SK-N-SH (cell line): ENCODE measurements at places on chromosomes 1 and 21. TPM values are rescaled to one million over a fixed set of nuclear protein-coding genes. Genes with fewer than 3 reads are reported as not detected.

Gene OR2M2
- polyA plus RNA-seq: not detected in 2 replicates

Gene CHODL
- polyA plus RNA-seq: not detected in 2 replicates

Gene THEM5
- not detected in 2 replicates for polyA plus RNA-seq

Gene C1orf56
- polyA plus RNA-seq: 3.0 and 5.5 TPM in 2 replicates

Gene EVA1B
- polyA plus RNA-seq: 34.1 and 38.9 TPM in 2 replicates

- no peaks in the 10 kb centered on the region; the same call in 1 of the 2 replicates for H3K4me1 ChIP-seq
- H3K36me3 ChIP-seq: peaks cover 35% of the 10 kb centered on the region; the same call in 1 of the 2 replicates
- H3K27me3 ChIP-seq: no peaks in the 10 kb centered on the region
- no peak for DNase-seq
- no peak overlapping the region for H3K27ac ChIP-seq
Observed at GRCh38 chr1:15055736-15056415, 97.7 kb upstream of the TMEM51 start.

DNA sequence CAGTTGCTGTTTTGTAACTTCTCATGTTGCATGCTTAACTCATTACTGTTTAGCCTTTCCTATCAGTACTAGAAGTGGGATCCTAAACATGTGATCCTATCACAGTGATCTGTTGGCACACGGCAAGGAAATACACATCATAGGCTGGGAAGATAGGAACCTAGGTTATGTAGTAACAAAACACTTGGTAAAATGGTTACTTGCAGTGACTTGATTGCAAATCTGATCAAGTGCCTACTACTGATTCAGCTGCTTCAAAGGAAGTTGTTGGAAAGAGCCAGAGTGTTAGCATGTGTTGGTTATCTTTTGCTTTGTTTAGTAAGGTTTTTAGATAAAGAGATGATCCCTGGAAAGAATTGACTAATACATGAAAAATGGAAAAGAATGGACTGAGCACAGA lies 8.9 kb upstream of the VASH2 start:
- no peaks in the 10 kb centered on the region for H3K36me3 ChIP-seq
- no peaks in the 10 kb centered on the region for H3K4me1 ChIP-seq
- no peak overlapping the region for H3K27ac ChIP-seq
- no peak for DNase-seq
- H3K4me3 ChIP-seq: no peak overlapping the region

DNA sequence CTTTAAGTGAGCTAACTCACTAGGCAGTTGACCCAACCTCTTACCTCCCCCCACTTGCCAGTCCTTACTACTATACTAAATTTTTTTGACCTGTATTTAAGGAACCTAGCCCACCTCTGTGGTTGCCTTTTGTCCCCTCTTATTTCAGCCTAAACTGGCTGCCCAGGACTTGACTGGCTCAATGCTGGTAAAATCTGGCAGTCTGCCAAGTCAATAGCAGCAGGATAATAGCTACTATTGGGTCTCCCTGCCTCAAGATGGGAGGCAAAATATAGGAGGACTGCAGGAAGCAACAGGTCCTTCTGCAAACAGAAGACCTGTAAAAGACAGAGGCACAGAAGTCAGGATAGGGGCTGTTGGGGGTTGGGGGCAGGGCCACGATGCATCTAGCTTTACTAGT lies 144.2 kb upstream of the POGK start:
- no peak overlapping the region for H3K27ac ChIP-seq
- no peak overlapping the region for H3K4me3 ChIP-seq
- no peaks in the 10 kb centered on the region for H3K4me1 ChIP-seq

DNA sequence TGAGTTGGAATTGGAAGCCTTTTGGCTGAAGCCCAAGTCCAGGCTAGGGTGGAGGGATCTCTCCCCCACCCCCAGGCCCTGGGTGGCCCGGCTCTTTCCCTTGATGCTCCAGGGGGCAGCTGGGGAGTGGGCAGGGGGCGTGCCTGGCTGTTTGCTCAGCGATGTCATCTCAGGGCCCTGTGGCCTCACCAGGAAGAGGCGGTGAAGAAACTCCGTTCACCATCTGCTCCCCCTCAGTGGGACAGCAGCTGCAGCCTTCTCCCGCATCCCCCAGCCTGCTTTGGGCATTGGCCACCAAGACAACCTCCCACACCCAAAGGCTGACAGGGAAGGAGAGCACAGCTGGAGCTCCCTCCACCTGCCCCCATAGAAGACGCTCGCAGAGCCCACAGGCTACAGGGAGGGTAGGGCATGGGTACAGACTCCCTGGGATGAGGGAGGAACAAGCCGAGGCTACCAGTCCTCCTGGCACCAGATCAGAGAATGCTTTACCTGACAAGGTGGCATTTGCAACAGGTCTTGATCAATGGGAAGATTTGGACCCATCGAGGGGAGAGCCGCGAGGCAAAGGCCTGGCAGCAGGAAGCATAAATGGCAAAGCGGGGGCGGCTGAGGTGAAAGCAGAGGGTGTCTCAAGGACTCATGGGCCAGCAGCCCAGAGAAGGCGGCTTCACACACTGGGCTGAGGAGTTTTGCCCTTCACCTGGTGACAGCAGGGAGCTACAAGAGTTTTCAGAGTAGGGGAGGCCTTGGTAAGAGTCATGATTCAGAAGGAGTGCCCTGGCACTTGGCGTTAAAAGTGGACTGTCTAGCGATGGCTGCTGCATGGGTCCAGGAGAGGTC lies 6.5 kb upstream of the GUCA2A start:
- no peak for DNase-seq
- H3K4me3 ChIP-seq: no peak overlapping the region
- H3K4me1 ChIP-seq: no peaks in the 10 kb centered on the region
- no peaks in the 10 kb centered on the region for H3K27me3 ChIP-seq
- H3K36me3 ChIP-seq: no peaks in the 10 kb centered on the region

GRCh38 chr21:43687566-43688399 lies 28.4 kb downstream of the RRP1B start:
- no peaks in the 10 kb centered on the region for H3K4me1 ChIP-seq
- no peak overlapping the region for H3K27ac ChIP-seq
- peaks cover 81% of the 10 kb centered on the region for H3K36me3 ChIP-seq
- no peak overlapping the region for H3K4me3 ChIP-seq
- no peaks in the 10 kb centered on the region for H3K27me3 ChIP-seq

DNA sequence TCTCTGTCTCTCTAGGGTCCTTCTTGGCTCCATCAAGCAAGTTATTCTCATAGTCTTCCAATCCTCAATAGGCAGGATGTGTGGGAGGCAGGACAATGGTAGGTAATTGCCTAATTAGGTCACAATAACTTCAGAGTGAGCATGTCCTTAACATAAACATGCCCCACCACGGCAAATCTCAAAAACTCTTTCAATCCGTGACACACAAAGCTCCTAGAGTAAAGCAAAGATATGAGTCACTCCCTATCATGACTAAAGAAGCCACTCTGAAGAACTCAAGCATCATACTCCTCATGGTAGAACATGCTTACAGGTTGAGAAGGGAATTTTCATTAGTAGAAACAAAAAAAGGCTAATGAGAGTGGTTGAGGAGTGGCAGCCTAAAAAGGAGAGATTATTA lies 4.9 kb downstream of the HAO2 start:
- no peak for DNase-seq
- peaks cover 9% of the 10 kb centered on the region; the same call in 1 of the 2 replicates for H3K27me3 ChIP-seq
- no peak overlapping the region for H3K27ac ChIP-seq
- H3K4me3 ChIP-seq: no peak overlapping the region

GRCh38 chr21:42514883-42515228 lies 1.2 kb downstream of the SLC37A1 start:
- no peaks in the 10 kb centered on the region; the same call in 1 of the 2 replicates for H3K4me1 ChIP-seq
- no peak overlapping the region for H3K27ac ChIP-seq
- H3K27me3 ChIP-seq: no peaks in the 10 kb centered on the region

- H3K27me3 ChIP-seq: no peaks in the 10 kb centered on the region
- no peak for DNase-seq
- peaks cover 78% of the 10 kb centered on the region for H3K36me3 ChIP-seq
- H3K4me1 ChIP-seq: no peaks in the 10 kb centered on the region
Observed at GRCh38 chr1:11831945-11832725, 15.4 kb downstream of the NPPA start.

DNA sequence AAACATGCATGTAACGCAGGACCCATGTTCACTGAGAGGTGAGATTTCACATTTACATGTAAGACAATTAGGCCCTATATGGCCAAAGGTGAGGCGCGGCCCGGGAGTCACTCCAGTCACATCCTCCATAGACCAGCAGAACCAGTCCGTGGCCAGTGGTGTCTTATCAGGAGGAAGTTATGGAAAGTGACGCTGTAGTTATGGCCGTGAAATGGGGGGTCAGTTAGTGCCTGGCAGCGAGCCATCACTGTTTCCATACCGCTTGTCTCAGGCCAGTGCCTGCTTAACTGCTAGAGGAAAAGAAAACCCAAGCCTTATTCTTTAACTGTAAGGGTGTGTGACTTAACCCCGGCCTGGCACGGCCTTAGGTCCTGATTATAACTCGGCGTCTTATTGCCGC lies 6.1 kb downstream of the C1orf159 start:
- no peak overlapping the region for H3K4me3 ChIP-seq
- DNase-seq: no peak
- H3K4me1 ChIP-seq: no peaks in the 10 kb centered on the region
- H3K27me3 ChIP-seq: no peaks in the 10 kb centered on the region
- no peak overlapping the region for H3K27ac ChIP-seq

DNA sequence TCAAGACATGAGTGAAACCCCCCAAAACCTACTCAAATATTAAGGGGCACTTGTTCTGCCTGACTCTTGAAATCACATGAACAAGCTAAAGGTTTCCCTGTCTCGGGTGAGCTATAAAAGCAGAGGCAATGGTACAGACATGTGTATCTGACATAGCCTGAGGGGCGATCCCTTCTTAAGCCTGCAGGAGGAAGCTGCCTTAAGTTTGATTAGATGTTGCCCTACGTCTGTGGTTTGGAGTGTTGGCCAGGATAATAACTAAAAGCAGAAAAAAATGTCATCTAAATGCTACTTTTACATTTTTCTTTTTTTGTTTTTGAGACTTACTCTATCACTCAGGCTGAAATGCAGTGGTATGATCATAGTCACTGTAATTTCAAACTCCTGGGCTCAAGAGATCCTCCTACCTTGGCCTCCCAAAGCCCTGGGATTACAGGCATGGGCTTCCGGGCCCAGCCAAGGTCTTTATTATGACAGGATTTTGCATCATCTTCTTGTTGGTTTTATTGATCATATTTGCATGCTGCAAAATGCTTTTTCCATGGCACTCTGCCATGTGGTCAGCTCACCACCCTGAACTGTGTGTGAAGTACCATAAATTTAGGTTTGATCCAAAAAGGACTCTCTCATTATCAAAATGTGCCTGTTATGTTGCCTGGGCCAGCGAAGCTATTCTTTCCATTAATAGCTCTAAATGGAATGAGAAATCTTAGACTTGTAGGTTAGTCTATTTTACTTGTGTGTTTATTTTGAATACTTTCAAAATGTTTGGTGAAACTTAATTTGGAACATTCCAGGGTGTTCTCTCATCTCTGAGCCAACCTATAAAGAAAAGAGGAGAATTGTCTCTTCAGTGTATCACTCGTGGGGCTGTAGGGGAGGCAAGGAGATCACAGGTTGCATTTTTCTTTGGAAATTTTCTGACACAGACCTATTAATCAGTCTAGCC lies 15.0 kb upstream of the HMGN1 start:
- H3K27ac ChIP-seq: no peak overlapping the region
- 0 out of 2 replicates have a peak, but pooled peaks cover under 1% of the 10 kb centered on the region for H3K27me3 ChIP-seq
- no peak overlapping the region for H3K4me3 ChIP-seq
- no peaks in the 10 kb centered on the region for H3K4me1 ChIP-seq
- DNase-seq: no peak

DNA sequence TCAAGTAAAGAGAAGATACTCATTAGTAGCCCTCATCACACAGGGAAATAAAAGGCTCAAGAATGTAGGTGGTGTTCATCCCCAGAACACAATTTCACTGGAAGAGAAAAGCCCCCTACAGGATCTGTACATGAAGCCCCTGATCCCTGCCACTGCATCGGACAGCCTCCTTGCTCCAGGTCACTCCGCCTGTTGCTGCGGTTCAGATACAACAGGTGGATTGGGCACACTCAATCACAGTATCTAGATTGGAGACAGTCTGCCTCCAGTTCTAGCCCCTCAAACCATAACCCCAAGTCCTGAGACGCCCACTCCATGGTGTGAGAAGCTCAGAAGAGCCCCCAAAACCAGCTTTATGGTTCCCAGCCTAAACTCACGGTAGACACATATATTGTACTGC lies 1.1 kb downstream of the SLAMF9 start:
- no peak for DNase-seq
- H3K27me3 ChIP-seq: no peaks in the 10 kb centered on the region; the same call in 1 of the 2 replicates
- H3K36me3 ChIP-seq: no peaks in the 10 kb centered on the region
- no peak overlapping the region for H3K4me3 ChIP-seq

GRCh38 chr21:40178726-40179125 lies 311.5 kb downstream of the PCP4 start:
- no peaks in the 10 kb centered on the region for H3K27me3 ChIP-seq
- H3K4me1 ChIP-seq: no peaks in the 10 kb centered on the region
- DNase-seq: no peak
- no peaks in the 10 kb centered on the region for H3K36me3 ChIP-seq
- no peak overlapping the region for H3K4me3 ChIP-seq

GRCh38 chr1:94734963-94735901 lies 84.9 kb upstream of the SLC44A3 start:
- H3K36me3 ChIP-seq: no peaks in the 10 kb centered on the region
- no peak overlapping the region for H3K27ac ChIP-seq

DNA sequence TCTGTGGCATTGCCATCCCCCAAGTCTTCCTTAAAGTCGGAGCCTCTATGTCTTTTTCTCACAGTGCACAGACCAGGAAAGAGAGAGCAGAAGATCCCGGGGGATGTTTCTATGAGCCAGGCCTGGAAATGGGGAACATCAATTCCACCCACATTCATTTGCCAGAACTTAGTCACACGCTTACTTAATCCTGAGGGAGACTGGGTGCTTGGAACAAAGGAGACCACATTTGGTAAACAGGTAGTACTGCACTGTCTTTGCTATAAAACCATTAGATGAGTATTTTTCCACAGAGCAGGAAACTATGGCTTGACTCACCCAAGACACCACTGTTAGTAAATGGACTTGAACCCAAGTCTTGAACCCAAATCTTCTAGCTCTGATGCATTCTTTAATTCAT lies 60.7 kb upstream of the CTTNBP2NL start:
- no peak for DNase-seq
- H3K4me3 ChIP-seq: no peak overlapping the region
- no peak overlapping the region for H3K27ac ChIP-seq

DNA sequence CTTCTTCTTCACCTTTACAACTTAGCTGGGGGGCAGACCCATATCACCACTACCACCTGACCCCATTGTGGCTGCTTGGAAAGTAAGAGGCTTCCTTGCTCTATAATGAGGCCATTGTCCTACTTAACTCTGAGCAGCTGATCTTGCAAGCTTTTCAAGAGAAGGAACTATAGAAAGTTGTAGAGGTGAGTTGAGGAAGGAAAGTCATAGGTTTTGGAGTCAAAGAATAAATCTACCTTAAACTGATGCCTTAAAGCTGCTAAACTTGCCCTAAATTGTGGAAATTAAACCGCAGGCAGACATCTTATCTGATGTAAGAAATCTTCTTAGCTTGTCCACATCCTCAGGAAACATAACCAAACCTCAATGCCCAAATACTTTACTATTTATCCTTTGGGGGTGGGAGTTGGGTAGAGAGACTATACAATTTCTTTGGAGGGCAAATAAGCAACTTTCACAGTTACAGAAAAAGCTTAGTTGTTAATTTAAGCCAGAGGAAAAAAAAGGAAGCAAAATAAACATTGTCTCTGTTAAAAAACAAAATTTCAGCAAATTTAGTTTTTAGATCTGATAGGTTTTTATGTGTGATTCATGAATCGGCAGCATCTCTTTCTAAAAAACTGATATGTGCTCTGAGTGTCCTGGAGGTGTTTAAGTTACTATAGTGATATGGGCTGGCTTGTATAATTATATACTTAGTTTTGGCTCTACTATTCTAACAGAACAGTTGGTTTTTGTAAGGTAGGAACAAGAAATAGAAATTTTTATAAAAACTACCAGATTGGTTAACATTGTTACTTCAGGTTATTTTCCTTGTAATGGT lies 4.7 kb downstream of the IL23R start:
- H3K4me3 ChIP-seq: no peak overlapping the region
- H3K4me1 ChIP-seq: no peaks in the 10 kb centered on the region
- no peaks in the 10 kb centered on the region for H3K27me3 ChIP-seq
- no peak for DNase-seq
